ENCODE measurements at places on chromosomes 1 and 21. TPM values are rescaled to one million over a fixed set of nuclear protein-coding genes. Genes with fewer than 3 reads are reported as not detected.

Gene S100A1
- total RNA-seq: not detected

Gene IVL
- total RNA-seq: not detected

Gene KCNE1
- total RNA-seq: 5.7 TPM

Gene MYOG
- not detected for total RNA-seq

Gene LRRC52
- not detected for total RNA-seq

Gene TRIM63
- not detected for total RNA-seq

Gene SELL
- total RNA-seq: 1.9 TPM

Gene FOXO6
- 5.7 TPM for total RNA-seq

DNA sequence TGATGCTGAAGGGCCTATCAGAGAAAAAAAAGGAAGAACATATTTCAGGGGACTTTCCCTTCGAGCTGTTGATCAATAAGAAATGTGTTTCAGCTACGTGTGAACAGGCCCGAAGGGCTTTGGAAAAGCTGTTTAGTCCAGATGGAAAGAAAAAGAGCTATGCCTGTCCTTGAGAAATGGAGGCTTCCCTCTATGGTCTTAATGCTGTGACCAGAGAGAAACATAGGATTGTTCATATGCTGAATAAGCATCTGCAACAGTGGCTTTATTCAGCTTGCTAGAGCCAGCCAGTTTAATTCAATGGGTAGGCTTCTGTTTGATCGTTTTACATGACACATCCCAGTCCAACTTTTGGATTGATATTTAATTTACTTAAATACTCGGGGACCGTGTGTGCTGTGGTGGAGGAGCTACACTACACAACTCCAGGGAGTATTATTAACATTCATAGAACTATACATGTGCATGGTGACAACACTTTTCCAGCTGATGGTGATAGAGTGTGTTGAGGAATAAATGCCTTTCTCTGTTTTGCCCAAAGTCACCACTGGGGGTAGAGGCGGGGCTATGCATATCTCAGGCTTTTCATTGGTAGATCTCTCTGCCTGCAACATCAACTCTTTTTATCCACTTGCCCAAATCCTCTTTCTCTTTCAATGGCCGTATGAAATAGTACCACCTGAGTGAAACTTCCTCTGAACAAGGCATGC is 106.7 kb upstream of the C8B start:
- no peak for DNase-seq

- no peak for DNase-seq
Measured at GRCh38 chr1:70441392-70442035, 30.4 kb downstream of the CTH start.

GRCh38 chr1:117607471-117607870 is 1.6 kb downstream of the TENT5C start:
- no peak for DNase-seq

- DNase-seq: no peak
Measured at GRCh38 chr1:191049781-191050180, 572.1 kb upstream of the BRINP3 start.

- no peak for DNase-seq
Measured at GRCh38 chr1:49576327-49576901, 447.3 kb downstream of the AGBL4 start.

DNA sequence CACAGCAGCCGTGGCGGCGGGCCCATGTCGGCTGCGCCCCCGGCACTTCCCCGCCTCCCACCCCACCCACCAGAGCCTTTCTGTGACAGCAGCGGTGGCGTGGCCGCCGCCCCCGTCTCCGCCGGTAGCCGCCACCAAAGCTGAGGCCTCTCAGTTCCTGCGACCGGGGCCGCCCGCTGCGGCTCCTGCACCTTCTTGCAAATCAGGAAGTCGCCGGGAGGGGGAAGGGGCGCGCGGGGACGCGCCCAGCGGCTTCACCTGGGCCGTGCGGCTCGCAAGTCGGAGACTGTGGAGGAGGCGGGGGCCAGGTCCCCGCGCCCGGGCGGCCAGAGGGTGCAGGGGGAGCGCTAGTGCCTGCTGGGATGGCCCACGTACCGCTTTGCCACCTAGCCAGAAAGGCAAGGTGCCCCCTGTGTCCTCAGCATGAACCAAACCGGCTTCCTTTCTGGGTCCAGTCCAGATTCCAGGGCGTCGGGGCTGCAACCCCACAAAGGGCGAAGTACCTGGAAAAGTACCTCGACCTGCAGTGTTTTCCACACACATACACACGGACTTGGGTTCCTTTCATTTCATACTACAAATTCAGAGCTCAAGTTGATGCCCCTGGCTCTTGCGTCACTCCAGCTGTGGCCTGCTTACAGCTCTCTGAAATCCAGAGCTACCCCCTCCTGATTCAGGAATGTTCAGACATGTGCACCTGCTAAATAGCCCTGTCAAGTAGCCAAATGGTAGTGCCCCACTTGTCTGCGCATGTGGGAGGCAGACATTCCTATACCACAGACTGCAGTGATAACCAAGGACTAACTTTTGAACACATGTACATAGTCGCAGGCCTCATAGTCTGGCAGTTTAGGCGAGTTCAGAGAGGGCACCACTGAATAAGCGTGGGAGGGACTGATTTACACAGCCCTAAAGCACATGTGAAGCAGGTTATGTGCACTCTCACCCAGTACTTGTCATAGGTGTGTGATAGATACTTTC is at the start of gene DENND1B:
Gene DENND1B, minus strand, starts transcription at position 199 of the 981 bp plus-strand sequence. CDS start 325 bp downstream, outside the sequence.
- DNase-seq: peak; percentile 84

DNA sequence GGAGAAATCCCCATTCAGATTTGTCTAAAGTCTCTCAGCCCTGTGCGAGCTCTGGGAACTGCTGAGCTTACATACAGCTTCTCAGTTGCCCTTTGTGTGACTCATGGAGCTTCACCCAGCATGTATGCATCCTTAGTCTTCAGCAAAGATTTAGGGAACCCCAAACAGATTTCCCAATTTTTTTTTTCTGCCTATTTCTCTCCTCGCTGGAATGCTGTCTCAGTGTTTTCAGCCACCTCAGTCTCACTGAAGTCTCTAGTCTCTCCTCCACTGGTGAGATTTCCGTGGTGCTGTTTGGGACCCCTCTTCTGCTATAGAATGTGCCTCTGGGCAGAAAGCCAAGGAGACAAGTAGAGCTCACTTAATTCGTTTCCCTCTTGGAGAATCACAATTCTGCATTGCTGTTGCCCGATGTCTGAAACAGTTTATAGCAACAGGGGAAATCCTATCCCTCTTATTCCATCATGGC is 28.1 kb upstream of the TXLNA start:
- no peak for DNase-seq

GRCh38 chr1:16420424-16421118 is 16.7 kb downstream of the SPATA21 start:
- no peak for DNase-seq

DNA sequence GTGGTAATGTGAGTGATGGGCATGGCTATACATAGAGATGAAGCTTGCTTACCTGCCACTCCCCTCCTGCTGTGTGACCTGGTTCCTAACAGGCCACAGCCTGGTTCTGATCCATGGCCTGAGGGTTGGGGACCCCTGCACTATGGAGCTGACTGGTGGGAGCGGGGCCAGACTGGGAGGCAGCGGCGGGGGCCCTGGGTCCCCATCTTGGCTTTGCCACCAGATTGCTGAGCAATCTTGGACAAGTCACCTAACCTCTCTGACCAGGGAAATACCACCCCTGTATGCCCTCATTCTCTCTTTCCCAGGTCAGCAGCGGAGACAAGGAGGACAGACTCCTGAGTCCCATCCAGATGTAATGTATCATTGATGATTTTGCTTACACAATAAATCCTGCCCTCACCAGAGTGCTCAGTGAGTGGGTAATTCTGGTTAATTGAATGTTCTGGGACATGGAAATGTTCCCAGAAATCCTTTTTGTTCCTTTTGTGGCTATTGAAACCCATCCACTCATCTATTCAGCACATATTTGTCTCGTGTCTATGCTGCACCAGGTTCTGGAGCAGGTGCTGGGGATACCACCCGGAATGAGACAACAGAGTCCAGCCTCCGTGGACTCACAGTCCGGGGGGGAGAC is 4.1 kb upstream of the ARHGEF10L start:
- no peak for DNase-seq

DNA sequence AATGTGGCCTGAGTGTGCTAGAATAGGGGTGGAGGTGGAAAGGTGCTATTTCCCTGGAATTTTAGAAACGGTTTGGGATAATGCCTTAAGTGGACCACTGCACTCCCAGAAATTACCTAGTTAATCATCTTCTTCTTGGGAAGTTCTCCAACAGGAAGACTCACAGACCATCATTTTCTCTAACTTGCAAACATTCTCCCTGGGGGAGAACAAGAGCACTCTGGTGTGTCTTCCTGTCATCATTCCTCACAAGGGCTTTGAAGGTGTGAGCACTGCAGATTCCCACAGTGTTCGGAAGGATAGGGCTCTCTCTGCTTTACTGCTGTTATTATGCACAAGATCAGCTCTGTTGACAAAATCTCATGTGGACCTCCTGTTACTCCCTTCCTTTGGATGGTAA is 54.9 kb upstream of the TSPAN2 start:
- no peak for DNase-seq

DNA sequence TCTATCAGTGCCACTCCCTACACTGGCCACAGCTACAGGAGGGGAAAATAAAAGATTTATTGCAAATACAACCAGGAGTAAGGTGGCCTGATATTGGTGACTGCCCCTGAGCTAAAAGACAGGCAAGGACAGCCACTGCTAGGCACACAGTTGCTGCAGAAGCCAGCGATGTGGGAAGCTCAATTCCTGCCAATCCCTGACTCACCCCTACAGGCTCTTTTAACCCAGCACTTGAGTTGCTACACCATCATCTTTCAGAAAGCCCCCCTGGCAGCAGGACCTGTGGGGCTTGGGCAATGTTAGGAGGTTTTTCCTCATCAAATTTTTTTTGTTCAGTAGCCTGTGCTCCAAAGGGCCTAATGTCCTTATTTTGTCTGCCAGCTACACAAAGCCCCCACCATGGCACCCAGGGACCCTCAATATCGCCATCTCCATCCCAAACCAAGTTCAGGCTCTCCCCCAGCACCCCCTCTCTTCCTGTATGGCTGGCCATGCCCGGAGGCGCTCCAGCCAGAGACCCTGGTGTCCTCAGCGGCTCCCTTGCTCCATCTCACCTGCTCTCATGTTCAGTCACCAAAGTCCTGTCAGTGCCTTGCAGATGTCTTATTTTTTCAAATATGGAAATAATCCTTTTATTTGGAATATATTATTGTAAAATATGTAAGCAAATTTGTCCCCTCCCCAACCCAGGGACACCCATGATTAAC is 13.4 kb downstream of the CLEC20A start:
- no peak for DNase-seq

GRCh38 chr1:36099681-36100341 is 11.1 kb downstream of the ADPRS start:
- no peak for DNase-seq

DNA sequence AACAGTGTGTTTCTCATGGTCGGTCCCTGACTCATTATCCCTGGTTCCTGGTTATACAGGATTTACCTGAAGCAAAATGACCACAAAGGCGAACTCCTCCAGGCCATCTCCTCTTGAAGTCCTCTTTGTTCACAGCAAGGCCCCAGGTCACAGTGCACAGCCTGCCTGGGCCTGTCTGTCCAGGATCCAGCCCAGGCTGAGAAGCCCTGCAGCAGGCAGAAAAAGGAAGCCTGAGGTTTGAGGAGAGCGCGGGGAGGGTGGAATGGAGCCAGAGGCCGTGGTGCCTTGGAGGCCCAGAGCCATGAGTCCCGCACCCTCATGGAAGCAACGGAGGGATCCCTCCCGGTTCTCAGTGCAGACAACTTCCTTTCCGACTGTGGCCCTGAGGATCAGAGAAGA is 136.8 kb upstream of the IRF2BP2 start:
- no peak for DNase-seq

DNA sequence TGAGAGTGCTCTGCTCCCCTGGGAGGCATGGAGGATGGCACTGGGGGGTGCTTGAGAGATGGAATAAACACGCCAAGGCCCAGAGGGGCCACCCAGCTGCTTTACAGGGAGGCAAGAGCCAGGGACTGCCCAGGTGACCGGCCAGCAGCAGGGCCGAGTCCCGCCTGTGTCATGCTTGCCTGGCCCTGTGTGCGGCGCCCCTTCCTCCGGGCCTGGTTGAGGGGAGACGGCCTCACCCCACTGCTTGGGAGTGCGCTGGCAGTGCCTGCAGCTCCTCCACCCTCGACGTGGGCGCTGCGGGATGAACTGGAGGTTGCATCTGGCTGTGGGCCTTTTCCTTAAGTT is 33.1 kb upstream of the COL6A2 start:
- no peak for DNase-seq

- no peak for DNase-seq
Measured at GRCh38 chr1:40425198-40425597, 25.1 kb upstream of the ZFP69B start.

DNA sequence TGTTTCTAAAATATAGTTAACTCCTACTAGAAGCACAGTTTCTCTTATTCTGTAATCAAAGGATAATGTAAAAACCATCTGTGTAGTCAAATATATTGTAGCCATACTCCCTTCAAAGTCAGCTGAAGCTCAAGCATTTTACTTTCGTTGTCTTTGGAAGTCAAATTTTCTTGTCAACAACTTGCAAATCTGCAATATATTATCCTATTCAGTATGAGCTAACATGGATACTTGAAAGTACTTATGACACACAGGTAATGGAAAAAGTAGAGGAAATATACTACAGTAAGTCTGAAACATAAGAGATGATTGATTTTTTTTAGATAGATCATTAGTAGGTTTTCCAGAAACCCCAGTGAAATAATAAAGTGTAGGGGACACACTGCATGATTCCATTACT is 121.5 kb downstream of the COL24A1 start:
- no peak for DNase-seq

DNA sequence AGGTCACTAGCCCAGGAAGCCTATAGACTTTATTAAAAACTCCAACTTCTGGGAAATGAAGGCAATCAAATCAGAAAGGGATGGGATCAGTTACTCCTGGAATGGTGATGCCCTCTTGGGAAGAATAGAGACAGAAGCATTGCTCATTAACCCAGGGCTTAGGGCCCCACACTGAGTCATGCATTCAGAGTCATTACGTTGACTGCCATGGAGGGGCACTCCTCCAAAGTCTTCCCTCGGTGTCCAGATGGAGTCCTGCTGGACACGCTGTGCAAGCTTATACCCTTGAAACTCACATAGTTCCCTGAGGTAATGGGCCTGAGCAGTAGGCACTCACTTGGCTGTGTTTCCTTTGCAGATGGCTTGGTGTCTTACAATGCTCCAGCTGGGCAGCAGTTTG is 35.2 kb upstream of the HSD17B7 start:
- no peak for DNase-seq

GRCh38 chr1:89201106-89201794 is 2.5 kb upstream of the GBP4 start:
- no peak for DNase-seq
